ENCODE measurements at places on chromosomes 7 and 10.

- peak; percentile 86 for DNase-seq
Observed at GRCh38 chr10:33117816-33118215, 159.8 kb upstream of the ITGB1 start.

DNA sequence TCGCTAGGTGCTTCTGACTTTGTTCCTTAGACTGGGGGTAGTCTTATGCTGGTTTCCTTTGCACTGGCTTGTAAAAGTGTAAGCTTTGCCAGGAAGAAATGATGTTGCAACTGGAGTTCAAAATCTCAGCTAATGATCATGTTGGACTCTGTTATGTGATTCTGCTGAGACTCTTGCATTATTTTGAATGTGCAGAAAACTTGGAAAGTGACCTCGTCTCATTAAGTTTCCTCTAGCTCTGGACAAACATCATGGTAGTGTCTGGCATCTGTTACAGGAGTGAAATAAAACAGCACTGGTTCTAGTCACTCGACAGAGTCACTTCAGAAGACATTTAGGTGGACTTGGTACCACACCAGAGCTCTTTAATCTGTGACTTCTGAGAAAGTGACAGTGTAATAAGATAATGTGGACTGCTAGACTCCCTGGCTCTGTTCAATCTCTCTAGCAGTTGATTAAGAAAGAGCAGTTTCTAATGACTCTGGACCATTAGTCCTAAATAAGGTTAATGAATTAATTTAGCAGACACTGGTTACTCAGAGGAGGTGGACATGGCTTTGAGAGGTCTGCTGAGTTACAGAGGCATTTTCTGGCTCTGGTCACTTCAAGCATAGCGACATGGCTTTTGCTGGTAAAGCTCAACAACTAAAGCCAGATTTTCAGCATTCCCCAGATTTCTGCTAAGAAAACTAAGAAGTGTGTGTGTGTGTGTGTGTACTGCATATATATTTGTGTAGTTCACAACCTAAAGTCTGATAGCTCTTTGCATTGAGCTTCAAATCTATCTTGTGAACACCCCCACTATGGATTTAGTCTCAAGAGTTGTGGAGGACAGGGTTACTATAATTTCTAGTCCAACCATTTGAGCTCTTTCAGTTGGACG is 2.0 kb downstream of the NRP1 start:
- no peak for DNase-seq

DNA sequence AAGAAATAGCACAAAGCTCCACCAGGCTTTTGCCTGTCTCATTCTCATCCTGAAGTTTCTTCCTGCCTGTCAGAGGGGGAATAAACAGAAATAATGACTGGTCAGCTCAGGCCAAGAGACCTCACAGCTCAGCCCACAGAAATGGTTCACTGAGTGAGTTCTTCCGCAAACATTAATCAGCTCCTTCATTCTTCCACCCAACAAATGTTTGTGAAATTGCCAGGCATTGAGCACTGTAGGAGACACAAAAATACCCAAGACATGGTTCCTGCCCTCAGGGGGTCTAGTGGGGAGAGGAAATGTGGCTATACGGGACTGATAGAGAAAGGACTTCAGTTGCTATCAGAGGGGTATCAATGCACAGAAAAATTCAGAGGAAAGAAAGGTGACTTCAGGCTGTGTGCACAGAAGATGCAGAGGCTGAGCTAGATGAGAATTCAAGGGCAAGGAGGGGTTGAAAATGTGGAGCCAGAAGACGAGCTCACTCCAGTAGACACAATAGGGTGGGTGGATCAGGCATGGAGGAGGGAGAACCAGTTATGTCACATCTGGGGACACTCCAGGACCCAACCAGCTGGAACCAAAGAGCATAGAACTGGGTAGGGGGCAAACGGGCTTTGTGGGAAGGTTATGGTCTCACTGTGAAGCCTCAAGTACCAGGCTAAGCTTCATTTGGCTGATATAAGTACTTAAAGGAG is 20.9 kb downstream of the MYOF start:
- no peak for DNase-seq

DNA sequence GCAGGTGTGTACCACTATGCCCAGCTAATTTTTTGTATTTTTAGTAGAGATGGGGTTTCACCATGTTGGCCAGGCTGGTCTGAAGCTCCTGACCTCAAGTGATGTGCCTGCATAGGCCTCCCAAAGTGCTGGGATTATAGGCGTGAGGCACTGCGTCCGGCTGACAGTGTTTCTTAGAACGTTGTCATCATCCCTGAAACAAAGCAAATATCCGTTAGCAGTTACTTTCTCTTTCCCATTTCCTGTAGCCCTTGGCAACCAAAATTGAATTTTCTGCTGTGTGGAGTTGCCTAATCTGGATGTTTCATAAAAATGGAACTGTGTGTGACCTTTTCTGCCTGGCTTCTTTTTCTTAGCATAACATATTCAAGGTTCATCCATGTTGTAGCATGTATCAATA is 22.4 kb downstream of the ZNF33A start:
- no peak for DNase-seq

- no peak for DNase-seq
Observed at GRCh38 chr10:132308587-132309470, 1.1 kb upstream of the STK32C start.

DNA sequence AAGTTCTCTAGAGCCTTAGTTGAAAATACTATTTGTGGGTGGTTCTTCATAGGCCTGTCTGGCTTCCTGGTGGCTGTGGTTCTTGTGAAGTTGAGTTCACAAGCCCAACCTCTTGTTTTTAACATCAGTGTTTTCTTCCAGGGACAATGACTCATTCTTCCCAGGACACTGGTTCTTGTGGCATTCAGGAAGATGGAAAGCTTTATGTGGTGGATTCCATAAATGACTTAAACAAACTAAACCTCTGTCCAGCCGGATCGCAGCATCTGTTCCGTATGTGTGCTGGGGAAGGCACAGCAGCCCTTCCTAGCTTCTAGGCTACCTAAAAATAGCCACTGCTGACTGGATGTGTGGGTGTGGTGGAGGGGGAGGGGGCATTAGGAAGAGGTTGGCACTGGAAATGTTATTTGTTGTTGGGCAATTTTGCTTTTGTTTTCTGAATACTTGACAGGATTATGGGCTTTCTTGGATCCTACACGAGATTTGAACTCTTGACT is 3.9 kb downstream of the LSMEM1 start:
- DNase-seq = no peak

- no peak for DNase-seq
Observed at GRCh38 chr10:126097558-126098225, 201.3 kb downstream of the FANK1 start.

DNA sequence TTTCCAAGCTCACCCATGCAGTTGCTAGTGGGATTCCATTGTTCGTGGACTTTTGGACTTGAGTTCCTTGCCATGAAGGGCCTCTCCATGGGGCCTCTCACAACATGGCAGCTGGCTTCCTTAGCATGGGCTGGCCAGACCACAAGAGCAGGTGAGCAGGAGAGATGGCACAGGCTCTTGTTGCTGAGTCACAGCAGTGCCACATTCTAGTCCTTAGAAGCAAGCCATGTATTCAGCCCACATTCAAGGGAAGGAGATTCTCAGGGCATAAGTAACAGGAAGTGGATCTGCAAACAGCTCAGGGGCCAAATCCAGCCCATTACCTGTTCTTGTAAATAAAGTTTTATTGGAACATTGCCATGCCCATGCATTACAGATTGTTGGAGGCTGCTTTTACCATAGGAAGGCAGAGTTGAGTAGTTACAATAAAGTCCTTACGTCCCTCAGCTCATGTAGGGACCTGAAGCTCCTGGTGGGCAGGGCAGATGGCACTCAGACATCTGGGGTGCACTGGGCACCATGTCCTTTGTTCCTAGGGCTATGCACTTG is 481.5 kb upstream of the FOXK1 start:
- DNase-seq = no peak

DNA sequence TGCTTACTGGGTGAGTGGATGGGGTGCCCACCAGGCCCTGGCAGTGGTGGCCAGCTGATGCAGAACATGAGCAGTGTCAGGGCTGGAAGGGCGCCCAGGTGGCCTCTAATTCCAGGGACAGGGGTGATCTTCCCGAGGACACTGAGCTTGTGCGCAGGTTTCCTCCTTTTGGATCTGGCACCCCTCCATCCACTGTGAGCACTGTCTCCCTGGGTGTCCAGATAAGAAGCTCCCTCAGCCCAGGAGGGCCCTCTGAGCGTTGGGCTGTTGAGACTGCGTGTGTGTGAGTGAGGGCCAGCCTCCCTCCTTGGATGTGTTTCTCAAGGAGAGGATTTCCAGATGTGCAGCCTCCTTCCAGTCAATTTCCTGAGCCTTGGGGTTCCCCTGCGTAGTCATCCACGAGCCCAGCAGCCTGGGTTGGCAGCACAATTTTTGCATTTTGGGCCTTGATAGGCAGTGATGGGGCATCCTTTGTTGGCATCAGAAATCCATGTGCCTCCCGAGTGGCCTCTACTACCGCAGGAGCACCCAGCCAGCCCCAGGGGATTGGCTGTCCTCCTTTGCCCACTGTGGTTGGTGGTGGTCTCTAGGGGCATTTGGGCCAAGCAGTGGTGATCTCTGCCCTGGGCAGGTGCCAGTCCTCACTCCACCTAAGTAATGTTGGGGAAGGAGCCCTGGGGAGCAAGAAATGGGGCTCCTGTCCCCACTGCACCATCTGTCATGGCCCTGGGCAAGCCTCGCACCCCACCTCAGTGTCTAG is 20.9 kb upstream of the BTBD16 start:
- DNase-seq = no peak

DNA sequence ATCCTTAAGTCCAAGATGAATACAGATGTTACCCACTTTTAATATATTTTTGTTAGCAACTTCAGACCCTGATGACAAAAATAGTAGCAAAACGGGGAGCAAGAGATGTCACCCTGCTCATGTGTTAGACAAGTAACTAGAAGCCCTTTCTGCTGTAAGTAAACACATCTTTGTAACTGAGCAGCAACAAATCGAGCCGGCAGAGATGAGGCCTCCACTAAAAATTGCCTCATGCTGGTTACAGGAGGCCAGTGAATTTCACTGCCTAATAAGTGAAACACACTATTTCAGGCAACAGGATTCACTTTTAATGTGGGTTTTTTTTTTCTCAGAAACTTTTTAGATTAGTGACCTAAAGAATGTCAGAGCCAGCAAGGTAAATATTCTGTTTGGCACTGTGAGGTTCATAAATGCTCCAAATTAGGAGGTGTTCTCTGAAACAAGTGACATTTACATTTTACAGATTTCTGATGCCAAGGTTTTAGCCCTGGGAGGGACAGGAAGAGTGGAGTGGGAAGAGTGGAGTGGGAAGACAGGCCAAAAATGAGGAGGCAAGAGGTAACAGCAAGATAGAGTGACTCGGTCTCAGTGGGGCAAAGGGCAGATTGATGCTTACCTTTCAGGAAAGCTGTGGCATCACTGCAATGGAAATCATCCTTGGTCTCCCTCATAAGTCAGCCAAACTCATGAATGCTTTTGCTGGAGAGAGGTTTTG is 53.6 kb upstream of the LRRC17 start:
- no peak for DNase-seq

DNA sequence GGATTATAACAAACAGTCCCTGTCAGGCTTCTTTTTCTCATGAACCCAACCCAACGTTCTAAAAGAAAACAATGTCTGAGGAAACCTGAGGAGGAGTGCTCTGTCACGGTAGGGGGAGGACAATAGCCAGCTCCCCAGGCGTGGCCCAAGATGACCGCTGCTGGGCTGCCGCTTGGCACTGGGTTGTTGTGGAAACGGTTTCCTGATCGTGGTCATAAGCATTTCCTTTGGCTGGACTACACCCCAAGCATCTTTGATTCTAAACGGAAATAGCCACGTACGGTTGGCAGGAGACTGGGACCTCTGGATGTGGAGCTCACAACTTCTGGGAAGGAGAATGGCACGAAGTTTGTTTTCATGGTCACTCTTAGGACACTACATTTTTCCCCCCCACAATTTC is 30.4 kb upstream of the DMBT1 start:
- no peak for DNase-seq

DNA sequence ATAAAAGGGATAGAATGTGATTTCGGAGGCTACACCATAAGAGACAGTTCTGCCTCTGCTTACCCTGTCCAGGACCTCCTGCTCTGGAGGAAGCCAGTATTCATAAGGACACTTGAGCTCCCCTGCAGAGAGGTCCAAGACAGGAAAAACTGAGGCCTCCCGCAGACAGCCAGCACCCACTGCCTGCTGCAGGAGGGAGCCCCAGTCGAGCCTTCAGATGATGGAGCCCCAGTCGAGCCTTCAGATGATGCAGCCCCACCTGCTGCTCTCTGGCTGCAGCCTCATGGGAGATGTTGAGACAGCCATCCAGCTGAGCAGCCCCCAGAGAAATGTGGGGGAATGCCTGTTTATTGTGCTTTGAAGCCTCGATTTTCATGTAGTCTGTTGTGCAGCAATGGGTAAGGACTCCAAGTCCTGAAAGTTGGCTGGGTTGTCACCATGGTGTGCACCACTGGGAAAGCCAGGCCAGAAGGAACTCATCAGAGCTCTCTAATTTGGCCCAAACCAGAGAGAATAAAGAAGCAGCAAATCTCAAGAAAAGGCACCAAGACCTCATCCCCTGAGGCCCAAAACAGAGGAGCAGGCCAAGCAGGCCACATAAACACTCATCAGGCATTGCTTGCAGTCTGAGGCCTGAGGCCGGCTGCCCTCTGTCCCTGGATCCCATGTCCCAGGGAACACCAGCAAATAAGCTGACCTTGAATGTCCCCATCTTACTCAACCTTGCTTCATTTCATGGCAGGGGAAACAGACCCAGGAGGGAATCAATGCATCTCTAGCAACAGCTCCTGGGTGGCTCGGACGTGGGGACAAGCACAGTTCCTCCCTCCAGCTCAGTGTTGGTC is 30.9 kb downstream of the CALML5 start:
- no peak for DNase-seq

DNA sequence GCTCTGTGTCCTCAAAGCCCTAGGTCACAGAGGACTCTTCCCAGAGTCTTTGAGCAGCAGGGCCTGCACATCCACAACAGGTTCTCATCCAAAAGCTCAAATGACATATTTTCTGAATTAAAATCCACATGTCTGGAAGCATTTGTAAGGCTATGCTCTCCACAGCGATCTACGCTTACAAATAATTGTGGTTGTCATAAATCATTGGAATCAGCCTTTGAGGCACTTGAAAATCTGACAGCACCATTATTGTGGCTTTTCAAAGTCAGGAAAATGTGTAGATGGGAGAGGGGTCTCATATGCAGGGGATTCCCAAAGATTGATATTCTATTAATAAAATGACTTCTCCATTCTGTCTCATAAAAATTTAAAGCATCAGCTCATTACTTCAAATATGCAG is 16.3 kb downstream of the GPR26 start:
- no peak for DNase-seq

- DNase-seq = no peak
Observed at GRCh38 chr10:75932921-75933320, 501.5 kb downstream of the LRMDA start.
